ENCODE measurements at places on chromosomes 4 and X.

DNA sequence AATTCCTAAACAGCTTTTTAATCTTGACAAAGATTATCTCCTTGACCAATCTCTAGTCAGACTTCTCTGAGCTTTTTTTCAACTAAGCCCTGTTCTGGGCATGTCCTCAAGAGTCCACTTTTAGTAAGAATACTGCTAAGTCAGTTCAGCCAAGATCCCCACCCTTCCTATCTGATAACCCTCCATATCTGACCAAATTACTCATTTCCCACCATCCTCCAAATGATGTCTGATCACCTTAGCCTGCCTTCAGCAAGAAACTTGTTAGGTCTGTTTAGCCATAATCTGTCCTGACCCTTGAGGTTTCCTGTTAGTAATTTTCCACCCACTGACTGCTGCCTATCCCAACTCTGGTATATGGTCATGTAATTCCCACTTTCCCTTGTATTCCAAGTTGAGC is 65.2 kb downstream of the FAM13A start:
- no peak for DNase-seq

- no peak for DNase-seq
These were observed 46.2 kb upstream of the IGFBP7 start for GRCh38 chr4:57156242-57156990.

DNA sequence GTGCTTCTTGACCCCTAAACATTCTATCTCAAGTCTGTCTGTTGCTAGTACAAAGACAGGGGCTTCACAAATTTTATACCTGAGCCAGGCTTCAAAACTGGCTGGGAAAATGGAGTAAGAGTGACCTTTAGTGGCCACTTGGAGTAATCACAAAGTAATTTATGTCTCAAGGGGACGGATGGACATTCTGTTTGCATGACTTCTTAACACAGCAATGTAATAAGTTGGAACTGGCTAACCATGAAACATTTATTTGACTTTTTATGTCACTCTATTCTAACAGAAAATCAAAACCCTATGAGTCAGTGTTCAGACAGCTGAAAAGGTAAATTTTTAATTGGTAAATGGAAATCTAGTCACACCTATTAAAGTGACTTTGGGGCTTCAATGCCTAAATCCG is 600.6 kb downstream of the ANKRD50 start:
- peak; percentile 85 for DNase-seq

- no peak for DNase-seq
These were observed 170.6 kb upstream of the PACRGL start for GRCh38 chr4:20529691-20530090.

DNA sequence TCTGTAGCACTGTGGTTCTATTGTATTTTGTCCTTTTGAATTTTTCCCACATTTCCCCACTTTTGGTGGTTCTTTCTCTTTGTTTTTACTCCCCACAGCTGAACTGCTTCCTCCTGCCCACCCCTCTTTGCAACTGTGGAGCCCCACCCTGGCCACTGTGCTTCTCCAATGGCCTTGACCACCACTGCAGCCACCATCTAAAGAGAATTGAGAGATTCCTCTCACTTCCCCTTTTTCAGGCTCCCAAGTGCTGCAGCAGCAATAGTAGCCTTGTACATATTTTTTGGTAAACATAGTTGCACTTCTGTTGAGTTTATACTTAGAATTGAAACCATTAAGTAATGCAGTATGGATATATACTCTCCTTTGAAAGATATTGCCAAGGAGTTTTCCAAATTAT is 51.3 kb upstream of the FRMPD3 start:
- no peak for DNase-seq

- no peak for DNase-seq
These were observed 71.2 kb downstream of the SUPT20HL2 start for GRCh38 chrX:24242649-24243175.

DNA sequence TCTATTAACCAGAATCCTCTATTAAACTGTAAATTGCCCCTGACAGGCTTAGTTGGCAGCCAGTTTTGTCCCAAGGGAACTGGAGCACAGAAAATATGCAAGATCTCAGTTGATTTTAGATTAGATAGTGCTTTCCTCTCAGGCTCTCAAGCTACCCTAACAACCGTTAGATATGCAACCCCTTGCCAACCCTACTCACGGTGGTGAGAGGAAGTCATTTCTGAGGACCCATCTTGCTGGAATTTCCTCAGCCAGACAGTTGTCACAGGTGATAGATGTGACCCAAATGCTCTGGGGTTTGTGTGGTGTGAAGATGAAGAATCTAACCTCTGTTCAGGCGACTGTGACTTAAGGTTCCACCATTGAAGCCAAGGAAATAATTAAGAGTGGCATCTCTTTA is 447.1 kb downstream of the MID1IP1 start:
- no peak for DNase-seq

DNA sequence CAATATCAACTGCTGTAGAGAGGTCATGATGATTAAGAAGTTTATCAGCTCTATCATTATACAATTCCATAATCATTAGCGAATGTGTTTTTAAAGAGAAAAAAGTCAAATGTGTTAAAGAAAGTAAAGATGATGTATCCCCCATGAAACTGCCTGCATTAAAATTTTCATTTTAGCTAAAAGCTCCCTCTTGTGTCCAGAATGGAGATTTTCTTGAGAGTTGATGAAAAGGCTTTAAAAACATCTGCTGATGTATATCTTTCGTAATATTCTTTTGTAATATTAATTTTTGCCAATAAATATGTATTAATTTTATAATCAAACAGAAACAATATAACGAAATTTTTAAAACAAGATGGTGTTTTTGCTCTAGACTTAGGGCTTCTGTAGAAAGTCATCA is 52.1 kb upstream of the LHFPL1 start:
- DNase-seq, result no peak

DNA sequence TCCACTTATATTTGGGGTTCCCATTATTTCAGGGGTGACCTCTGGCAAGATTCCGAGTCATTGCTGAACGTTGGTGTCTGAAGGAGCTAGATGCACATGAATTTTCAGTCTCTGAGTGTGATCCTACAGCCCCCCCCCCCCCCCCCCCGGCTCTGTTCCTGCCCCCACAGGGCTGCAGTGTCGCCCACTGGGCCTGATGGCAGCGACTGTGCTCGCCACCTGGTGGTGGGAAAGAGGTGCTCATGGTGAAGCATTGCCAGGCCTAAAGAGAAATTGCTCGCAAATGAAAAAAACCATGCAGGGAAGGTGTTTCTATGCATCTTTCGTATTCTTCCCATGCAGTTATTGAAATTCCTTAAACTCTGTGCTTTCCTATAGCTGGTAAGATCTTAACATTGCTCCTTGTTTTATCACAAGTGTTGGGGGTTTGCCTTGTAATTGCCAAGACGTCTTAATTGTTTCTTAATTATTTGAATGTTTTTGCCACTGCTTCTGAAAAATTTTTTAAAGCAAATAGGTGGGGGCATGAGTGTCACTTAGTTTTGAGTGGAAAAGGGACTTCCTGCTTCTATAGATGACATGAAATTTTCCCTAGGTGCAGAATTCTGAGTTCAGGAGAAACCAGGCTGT is 63.2 kb downstream of the CLDN22 start:
- DNase-seq, result peak; percentile 63

DNA sequence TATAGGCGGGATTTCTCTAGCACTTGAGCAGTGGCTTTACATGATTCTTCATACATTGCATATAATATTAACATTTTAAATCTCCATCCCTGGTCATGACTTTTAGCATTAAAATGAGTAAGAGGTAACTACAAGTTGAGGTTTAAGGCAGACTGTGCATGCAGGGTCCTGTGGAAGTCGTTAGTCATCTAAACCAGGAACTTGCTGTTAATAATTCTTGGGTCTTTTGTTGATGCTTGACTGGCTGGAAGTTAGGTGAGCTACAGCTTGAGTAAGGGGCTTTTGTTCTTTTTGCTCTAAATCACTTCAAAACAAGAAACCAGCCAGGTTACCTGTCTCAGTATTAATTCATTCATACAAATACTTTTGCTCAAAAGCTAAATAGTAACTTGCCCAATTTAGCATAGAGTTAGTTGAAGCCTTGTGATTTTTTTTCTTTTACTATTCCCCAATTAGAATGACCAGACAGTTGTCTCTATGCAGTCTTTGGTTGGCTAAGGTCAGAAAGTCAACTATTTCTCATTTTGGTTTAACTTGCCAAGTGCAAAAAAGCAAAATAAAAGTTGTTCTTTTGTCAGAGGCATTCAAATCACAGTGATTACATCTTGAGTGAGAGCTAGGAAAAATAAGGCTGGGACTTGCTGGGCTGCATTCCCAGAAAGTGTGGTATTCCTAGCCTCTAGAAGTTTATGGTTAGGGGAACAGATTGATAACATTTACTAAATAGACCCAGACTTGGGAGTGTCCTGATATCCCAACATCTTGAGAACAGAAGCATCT is 516.9 kb downstream of the PDHA2 start:
- no peak for DNase-seq

GRCh38 chr4:2047031-2047660 is 12.0 kb upstream of the NAT8L start:
- no peak for DNase-seq

DNA sequence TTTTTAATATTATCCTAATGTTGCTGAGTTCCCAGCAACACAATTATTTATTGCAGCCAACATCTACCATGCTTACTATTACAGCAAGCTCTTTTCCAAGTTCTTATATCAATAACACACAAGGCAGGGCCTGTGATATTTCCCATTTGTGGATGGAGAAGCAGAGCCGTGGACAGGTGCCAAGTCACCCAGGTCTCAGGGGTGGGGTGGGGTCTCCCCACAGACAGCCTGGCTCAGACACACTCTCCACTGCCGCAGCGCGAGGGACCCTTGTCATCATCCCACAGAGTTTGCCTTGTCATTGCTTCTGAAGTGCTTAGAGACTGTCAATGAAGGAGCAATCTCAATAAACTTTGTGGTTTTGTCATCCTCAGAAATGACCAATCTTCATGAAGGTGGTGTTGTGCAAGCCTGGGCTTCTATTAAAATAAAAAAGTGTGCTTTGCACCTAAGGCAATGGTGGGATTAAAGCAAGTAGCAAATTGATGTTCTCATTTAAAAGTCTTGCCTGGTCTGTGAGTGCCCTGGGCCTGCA is 76.1 kb downstream of the SORBS2 start:
- DNase-seq, result no peak

GRCh38 chr4:146550161-146550560 is 28.4 kb upstream of the SLC10A7 start:
- DNase-seq, result no peak

GRCh38 chr4:61292322-61292721 is 92.2 kb downstream of the ADGRL3 start:
- DNase-seq, result no peak

GRCh38 chr4:142164767-142165500 is 528.6 kb downstream of the IL15 start:
- DNase-seq, result no peak

- DNase-seq, result no peak
These were observed 39.0 kb downstream of the FGFBP1 start for GRCh38 chr4:15899511-15899910.

- DNase-seq, result no peak
These were observed 6.6 kb upstream of the HNRNPD start for GRCh38 chr4:82380344-82380743.

- DNase-seq, result peak; percentile 47
These were observed 23.6 kb upstream of the TBC1D14 start for GRCh38 chr4:6885953-6886557.

DNA sequence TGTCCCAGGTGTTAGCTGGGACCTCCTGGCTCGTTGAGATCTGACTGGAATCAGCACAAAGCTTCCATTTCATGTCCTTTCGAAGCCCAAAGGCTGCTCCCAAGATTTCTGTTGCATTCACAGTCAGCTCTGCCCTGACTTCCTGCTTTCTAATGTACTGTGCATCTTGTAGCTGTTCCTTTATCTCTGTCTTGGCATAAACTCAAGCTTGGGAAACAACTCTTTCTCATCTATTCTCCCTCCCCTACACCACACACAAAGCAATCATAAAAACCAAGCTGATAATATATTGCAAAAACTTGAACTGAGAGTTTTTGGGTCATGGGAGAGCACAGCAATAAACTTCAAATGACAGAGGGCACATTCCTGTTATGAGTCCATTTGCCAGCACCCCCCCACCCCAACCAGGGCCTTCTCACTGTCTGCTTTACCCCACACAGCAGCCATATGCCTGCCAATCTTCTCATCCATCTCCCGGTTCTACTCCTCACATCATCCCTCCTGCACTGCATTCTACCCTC is 76.3 kb downstream of the SYNPO2 start:
- no peak for DNase-seq

DNA sequence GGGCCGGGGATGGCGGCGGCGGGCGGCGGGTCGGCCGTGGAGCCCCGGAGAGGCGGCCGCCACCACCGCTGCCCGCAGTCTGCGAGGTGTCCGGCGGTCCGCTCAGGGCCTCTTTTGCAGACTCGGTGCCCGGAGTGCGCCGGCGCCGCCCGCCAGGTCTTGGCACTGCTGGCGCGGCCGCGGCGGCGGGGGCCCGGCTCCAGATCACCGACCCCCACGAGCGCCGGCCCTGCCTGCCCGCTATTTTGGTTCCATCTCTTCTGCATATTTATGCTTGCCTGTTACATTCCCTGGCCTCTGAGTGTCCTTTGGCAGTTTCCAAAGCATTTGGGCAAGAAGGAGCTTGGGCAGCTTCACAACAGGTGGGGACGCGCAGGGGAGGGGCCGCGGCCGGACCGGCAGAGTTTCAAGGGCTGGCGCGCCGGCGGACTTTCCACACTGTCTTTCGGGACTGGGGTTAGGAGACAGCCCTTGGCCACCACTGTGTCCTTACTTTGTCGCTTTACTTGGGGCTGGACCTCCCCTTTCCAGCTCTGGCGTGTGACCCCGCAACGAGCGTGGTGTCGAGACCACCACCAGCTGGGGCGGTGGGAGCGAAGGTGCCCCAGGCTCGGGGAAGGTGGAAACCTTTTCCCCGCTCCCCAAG is 668 bp upstream of the TAPT1 start:
- peak; percentile 53 for DNase-seq

- no peak for DNase-seq
These were observed 77.6 kb downstream of the CCKAR start for GRCh38 chr4:26412381-26413372.

- DNase-seq, result no peak
These were observed 78.2 kb downstream of the COL4A6 start for GRCh38 chrX:108359806-108360602.

DNA sequence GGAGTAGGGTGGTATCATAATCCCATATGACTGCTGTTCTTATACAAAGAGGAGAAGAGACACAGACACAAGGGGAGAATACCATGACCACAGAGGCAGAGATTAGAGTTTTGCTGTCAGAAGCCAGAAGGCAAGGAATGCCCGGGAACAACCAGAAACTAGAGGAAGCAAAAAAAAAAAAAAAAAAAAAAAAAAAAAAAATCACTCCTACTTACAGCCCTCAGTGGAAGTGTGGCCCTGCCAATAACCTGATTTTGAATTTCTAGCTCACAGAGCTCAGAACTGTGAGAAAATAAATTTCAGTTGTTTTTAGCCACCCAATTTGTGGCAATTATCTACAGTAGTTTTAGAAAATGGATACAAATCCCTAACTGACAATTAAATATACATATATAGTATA is 30.4 kb upstream of the UBE2NL start:
- DNase-seq, result no peak

GRCh38 chr4:128424527-128425497 is 137.2 kb upstream of the PGRMC2 start:
- DNase-seq, result no peak

GRCh38 chr4:76969495-76969894 is 19.9 kb downstream of the SEPTIN11 start:
- no peak for DNase-seq

Data from lung microvascular endothelial cell (primary cell).